ENCODE measurements at places on chromosomes 6 and 20. TPM values are rescaled to one million over a fixed set of nuclear protein-coding genes. Genes with fewer than 3 reads are reported as not detected.

The OR2B6 gene
- total RNA-seq, result not detected

The LAMA4 gene
- not detected for total RNA-seq

The TTLL9 gene
- not detected for total RNA-seq

The ADGRF5 gene
- total RNA-seq, result not detected

The KIF25 gene
- not detected for total RNA-seq

The OR12D3 gene
- not detected for total RNA-seq

The PTP4A1 gene
- 61.7 TPM for total RNA-seq

The PRL gene
- not detected for total RNA-seq

The EPM2A gene
- 4.5 TPM for total RNA-seq

The MAP1LC3A gene
- total RNA-seq, result 2.7 TPM

The PNISR gene
- total RNA-seq, result 138 TPM

The METTL24 gene
- not detected for total RNA-seq

The FAXC gene
- not detected for total RNA-seq

The CLPSL2 gene
- total RNA-seq, result not detected

The BLCAP gene
- total RNA-seq, result 44.1 TPM

The PRICKLE4 gene
- not detected for total RNA-seq

The BMP7 gene
- not detected for total RNA-seq

The HLA-DQA2 gene
- total RNA-seq, result 0.62 TPM

The SNRPB2 gene
- 110 TPM for total RNA-seq

The ZSCAN23 gene
- total RNA-seq, result 1.7 TPM

The AIF1 gene
- 48.0 TPM for total RNA-seq

The TPD52L1 gene
- not detected for total RNA-seq

The PLAGL2 gene
- total RNA-seq, result 22.8 TPM

The TBXT gene
- total RNA-seq, result not detected

The TUBB gene
- total RNA-seq, result 1,494 TPM

The EYS gene
- total RNA-seq, result not detected

The HAO1 gene
- not detected for total RNA-seq

The SLC17A9 gene
- total RNA-seq, result 12.6 TPM

The LAMP5 gene
- total RNA-seq, result not detected

The DEF6 gene
- 186 TPM for total RNA-seq

The ZC2HC1B gene
- not detected for total RNA-seq

The HRH3 gene
- total RNA-seq, result not detected

The CLDN20 gene
- total RNA-seq, result not detected

The EFCAB8 gene
- total RNA-seq, result 0.94 TPM

The PROKR2 gene
- total RNA-seq, result not detected

The KCNB1 gene
- total RNA-seq, result 0.07 TPM

The NCR2 gene
- not detected for total RNA-seq

The CFB gene
- not detected for total RNA-seq

Measured in activated CD4-positive, alpha-beta T cell treated with anti-CD3 and anti-CD28 coated beads, Interleukin-2, amount 10 ng/mL, durations not matched to agents 7 days and 5 days (primary cell).